ENCODE measurements at places on chromosomes 7 and 10.
A peak's percentile ranks its signal among the peaks of the same experiment; 100 is the strongest.

- DNase-seq: peak; percentile 42
Observed at GRCh38 chr10:125149036-125149679, 11.2 kb downstream of the CTBP2 start.

GRCh38 chr10:82310839-82311238 lies 435.8 kb downstream of the NRG3 start:
- no peak for DNase-seq

DNA sequence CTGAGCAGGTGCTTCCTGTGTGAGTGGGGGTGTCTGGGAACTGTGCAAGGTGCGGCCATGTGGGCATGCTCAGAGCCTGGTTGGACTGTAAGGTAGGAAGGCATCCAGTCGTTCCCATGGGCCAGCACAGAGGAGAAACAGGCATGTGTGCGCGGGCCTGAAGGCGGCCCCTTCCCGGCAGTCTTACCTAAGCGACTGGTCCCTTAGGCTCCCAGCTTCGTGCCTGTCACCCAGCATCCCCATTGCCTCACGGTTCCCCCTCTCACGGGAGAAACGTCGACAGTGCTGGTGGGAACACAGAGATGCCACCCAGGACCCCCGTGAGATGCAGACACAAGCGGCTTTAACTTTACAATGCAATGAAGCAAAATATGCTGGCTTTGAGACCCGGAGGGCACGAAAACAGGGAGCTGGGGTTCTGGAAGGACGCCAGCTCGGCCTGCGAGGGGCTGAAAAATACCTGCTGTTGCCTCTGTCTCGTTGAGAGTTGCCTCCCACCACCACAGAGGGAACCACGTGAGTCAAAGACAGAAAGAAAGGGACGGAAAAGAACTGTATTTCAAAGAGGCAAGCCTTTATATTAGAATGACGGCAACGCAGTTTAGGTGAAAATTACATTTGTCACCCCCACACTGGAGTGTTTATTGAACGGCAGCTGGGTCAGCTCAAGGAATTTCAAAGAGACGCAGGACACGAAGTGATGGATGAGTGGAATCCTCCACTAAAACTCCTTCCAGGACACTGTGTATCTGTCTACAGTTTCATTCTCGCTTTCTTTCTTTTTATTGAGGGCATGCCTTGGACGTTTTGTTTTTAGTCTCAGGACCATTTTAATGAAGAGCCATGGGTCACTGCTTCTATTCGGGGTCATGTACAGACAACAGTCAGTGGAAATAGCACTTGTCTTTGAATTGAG lies 128.4 kb downstream of the DNAJB6 start:
- no peak for DNase-seq

DNA sequence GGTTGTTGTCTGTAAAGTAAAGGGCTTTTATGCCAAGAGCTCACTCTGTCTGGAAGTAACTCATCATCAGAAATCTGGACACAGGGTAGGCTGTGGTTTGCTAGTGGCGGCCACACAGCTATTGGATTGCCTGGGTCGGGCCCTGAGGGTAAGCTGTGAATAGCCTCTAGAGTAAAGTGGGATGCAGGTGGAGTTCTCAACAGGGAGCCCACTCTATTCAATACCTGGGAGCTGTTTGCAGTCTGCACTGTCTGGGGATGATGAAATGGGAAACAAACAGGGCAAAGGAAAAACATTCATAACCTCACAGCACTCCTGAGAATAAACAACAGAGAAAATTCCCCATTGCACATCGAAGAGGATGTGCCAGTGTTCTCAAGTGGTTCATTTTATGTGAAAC lies 582.6 kb downstream of the CALN1 start:
- no peak for DNase-seq

DNA sequence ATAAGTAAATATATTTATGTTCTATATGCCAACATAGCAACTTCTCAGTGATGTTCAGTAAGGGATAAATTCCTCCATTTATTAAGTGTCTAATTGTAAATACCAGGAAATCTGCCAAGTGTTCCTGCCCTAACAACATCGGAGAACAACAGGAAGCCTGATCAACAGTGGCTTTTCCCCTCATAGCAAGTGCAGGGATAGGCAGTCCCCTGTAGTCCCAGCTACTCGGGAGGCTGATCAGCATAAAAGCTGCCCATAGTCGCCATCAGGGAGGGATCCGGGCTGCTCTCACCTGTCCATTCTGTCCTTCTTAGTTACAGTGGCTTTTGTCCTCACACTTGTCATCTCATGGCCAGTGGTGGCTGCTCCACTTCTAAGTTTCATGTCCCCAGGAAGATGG lies 141.3 kb downstream of the IDE start:
- no peak for DNase-seq

- DNase-seq: no peak
Observed at GRCh38 chr7:130996833-130997231, 262.8 kb upstream of the KLF14 start.

DNA sequence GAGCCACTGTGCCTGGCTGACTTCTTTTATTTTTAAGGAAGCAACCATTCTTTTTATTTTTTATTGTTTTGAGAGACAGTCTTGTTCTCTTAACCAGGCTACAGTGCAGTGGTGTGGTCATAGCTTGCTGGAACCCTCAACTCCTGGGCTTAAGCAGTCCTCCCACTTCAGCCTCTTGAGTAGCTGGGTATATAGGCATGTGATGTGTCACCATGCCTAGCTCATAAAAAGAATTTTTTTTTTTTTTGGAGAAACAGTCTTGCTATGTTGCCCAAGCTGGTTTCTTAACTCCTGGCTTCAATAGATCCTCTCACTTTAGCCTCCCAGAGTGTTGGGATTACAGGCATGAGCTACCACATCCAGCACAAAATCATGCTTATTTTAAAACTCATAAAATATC lies 5.8 kb downstream of the MCU start:
- DNase-seq: no peak

DNA sequence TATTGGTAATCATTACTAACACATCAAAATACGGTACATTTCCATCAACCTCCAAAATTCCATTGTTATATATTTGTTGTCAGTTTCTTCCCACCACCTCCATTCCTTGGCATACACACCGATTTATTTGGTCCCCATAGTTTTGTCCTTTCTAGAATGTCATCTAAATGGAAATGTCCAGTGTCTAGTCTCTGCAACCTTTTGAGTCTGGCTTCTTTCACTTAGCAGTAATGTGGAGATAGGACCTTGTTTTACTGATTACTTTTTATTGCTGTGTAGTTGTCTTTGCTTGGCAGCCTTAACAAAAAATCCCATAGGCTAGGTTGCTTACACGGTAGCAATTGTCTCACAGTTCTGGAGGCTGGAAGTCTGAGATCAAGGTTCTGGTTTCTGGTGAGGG lies 22.5 kb downstream of the TRRAP start:
- no peak for DNase-seq

GRCh38 chr7:130070861-130071622 lies 708 bp downstream of the KLHDC10 start:
- no peak for DNase-seq

- no peak for DNase-seq
Observed at GRCh38 chr10:63318491-63318890, 147.3 kb downstream of the JMJD1C start.

DNA sequence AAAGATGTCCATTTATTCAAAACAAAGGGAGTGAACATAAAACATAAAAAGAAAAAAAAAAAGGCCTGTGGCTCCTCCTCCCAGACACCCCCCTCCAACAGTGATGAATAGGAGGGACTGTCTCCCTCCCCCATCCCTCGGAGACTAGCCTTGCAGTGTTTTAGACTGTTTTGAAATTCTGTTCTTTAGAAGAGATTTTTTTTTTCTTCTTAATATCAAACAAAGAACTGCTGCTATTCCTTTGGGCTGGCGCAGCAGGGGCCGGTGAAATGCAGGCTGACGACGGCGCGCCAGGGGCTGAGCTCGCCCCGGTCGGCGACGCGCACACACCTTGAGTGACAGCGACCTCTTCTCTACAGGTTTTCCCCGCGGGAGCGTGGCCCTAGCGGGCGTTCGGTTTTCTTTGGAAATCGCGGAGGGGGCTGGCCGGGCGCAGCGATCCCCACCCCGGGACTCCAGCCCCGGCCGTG lies at the start of gene LANCL2:
Gene LANCL2, plus strand, starts transcription at position 133 of the 470 bp plus-strand sequence. CDS start 689 bp downstream, outside the sequence.
- peak; percentile 76 for DNase-seq

DNA sequence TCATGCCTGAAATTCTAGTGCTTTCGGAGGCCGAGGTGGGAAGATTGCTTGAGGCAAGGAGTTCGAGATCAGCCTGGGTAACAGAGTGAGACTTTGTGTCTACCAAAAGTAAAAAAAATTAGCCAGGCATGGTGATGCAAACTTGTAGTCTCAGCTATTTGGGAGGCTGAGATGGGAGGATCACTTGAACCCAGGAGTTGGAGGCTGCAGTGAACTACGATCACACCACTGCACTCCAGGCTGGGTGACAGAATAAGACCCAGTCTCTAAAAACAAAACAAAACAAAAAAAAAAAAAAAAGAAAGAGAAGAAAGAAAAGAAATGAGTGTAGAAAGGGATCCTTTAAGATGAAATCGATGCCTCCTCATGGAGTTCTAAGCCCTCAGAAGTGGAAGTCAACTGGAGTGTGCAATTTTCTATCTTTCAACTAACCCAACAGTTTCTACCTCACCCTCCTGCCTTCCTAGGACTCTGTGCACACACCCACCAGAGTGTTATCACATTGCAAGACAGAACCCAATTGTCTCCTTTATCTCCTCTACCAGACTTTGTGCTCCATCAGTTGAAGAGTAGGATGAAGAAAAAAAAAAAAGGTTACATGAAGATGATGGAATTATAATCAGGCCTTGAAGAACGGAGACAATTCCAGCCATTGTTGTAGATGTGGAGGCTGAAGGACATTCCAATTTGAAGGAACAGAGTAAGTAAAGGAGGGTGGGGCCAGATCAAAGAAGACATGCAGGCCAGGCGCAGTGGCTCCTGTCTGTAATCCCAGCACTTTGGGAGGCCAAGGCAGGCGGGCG lies 26.9 kb downstream of the NYAP1 start:
- no peak for DNase-seq

DNA sequence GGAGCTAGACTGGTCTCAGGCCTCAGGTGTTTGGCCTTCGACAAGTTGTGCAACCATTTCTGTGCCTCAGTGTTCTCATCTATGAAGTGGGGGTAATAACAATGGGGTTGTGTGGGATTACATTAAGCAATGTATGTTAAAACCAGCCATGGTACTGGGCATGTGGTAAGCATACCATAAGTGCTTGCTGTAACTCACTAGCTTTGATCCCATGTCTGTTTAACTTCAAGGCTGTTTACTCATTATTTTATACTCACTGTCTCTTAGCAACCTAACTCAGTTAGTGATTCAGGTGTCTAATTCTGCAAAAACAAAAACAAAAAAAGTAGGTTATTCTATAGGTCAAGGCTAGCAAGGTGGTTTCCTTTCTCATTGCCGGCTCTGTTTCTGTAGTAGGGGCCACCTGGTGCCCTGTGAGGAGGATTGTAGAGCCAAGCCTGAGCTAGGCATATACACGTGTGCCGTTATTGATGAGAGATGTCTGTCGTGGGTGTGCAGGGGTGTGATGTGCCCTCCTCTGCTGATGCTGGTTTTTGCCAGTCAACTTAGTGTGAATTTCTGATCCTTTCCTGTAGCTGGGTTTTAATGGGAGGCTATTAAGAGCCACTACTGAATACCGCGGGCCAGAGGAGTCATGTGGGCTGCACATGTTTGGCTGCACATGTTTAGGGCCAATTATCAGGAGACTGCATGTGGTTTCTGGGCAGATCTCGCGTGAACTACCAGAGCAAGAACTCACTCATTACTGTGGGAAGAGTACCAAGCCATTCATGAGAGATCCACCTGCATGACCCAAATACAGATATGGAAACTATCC lies 56.2 kb downstream of the EEPD1 start:
- no peak for DNase-seq

DNA sequence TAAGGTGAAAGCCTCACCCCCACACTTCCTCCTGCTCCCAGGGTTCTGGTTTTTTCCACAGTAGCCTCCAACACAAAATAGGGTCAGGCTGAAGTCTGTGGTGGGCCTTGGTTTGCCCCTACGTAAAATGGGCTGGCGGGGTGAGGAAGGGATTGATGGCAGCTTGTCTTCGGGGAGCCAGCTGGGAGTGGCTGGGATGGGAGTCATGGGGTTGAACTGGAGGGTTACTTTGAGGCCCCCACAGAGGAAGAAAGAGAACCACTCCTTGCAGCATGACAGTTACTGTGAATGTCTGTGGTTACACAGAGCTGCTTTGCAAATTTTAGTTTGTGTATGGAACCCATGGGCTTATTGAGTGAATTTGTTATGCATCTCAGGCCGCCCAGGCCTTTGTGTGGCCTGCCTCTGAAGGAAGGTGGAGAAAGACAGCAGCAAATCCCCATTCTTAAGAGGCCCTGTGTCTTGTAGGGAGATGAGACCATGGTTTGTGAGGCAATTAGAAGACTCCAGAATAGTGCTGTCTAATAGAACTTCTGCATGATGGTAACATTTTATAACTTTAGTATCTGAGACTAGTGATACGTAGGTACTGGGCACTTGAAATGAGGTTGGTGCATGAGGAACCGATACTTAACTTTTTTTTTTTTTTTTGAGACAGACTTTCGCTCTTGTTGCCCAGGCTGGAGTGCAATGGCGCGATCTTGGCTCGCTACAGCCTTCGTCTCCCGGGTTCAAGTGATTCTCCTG lies 8.1 kb downstream of the TRIM8 start:
- DNase-seq: no peak

GRCh38 chr10:46229144-46229563 lies 57.6 kb upstream of the ANTXRL start:
- no peak for DNase-seq

- DNase-seq: no peak
Observed at GRCh38 chr10:1545524-1545923, 191.8 kb downstream of the ADARB2 start.

GRCh38 chr10:129133856-129134255 lies 333.2 kb upstream of the MGMT start:
- no peak for DNase-seq

DNA sequence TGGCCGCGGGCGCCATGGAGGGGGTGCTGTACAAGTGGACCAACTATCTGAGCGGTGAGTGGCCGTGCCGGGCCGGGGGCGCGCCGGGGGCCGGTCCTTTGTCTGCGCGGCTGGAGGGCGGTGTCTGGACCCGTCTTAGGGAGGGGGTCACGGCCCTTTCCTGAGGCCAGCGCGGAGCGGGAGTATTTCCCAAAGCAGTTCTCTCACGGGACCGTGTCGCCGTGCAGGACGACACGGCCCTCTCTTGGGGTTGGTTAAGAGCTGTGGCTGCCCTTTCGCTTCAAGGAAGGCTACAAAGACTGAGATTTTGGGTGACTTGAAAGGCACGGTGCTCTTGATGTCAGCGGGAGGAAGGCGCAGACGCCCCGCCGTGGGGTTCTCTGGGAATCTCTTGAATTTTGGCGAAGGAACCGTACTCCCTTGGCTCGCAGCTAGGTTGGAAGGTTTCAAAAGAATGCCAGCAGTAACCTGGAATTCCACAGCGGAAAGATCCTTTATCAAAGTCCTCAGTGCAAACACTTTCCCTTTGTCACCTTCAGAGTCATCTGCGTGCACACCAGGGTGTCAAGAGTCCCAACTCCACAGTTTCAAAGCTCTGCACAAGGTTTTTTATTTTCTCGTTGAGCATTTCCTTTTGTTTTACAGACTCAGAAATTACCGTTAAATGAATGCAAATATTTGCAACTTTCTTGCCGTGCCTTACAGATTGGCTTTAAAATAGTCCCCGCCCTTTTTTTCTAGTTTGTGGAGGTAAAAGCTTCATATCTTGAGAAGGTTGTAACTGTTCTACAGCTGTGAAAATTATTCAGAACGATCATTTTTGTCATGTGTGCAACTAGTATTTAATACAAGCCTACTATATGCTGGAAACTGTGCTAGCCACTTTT lies 780 bp downstream of the PLEKHA8 start:
- DNase-seq: peak; percentile 4
